Regular cardiac myocyte (primary cell): ENCODE measurements at places on chromosomes 4 and X. TPM values are rescaled to one million over a fixed set of nuclear protein-coding genes. Genes with fewer than 3 reads are reported as not detected.

Gene AKAP4
- total RNA-seq, result not detected in 2 replicates

Gene GRIPAP1
- 23.1 and 28.2 TPM in 2 replicates for total RNA-seq

Gene CT45A10
- total RNA-seq, result not detected in 2 replicates

Gene HTR2C
- total RNA-seq, result not detected in 2 replicates

Gene FAM9B
- not detected in 2 replicates for total RNA-seq

Gene FDCSP
- not detected in 2 replicates for total RNA-seq

Gene TGIF2LX
- total RNA-seq, result not detected in 2 replicates

Gene EDA
- total RNA-seq, result 0.28 and 0.77 TPM in 2 replicates

Gene DCAF12L1
- total RNA-seq, result under 0.01 TPM in 1 of 2 replicates, not detected in the other

Gene UBQLN2
- total RNA-seq, result 5.1 and 10.2 TPM in 2 replicates

Gene RHOH
- total RNA-seq, result not detected in 2 replicates

Gene NAP1L3
- total RNA-seq, result 6.5 and 7.9 TPM in 2 replicates

Gene MCF2
- total RNA-seq, result not detected in 2 replicates

Gene SSX2
- total RNA-seq, result not detected in 2 replicates

Gene MAGEA4
- not detected in 2 replicates for total RNA-seq

Gene ZAR1
- not detected in 2 replicates for total RNA-seq

Gene MTTP
- under 0.01 TPM in 2 replicates for total RNA-seq

Gene CXCL10
- total RNA-seq, result under 0.01 and 0.28 TPM in 2 replicates

Gene SLC25A5
- 121 and 417 TPM in 2 replicates for total RNA-seq

Gene FAM9C
- not detected in 2 replicates for total RNA-seq

Gene TRIM60
- not detected in 2 replicates for total RNA-seq

Gene ANOS1
- total RNA-seq, result 2.1 and 6.5 TPM in 2 replicates

Gene PDE6B
- 0.19 TPM in 1 of 2 replicates, not detected in the other for total RNA-seq

Gene WNK3
- total RNA-seq, result 0.38 and 1.1 TPM in 2 replicates

Gene GPC4
- total RNA-seq, result 0.38 and 0.85 TPM in 2 replicates

Gene ZNF81
- 4.6 and 9.9 TPM in 2 replicates for total RNA-seq

Gene MAGEB1
- total RNA-seq, result not detected in 2 replicates

Gene SNCA
- 0.56 and 0.96 TPM in 2 replicates for total RNA-seq

Gene ZXDA
- total RNA-seq, result 3.6 and 6.5 TPM in 2 replicates

Gene PPBP
- not detected in 2 replicates for total RNA-seq

Gene TMEM192
- total RNA-seq, result 6.1 and 9.0 TPM in 2 replicates

Gene GDPD2
- total RNA-seq, result under 0.01 TPM in 1 of 2 replicates, not detected in the other

Gene WDR13
- total RNA-seq, result 73.3 and 77.3 TPM in 2 replicates

Gene MID2
- 7.7 and 22.3 TPM in 2 replicates for total RNA-seq
